ENCODE measurements at places on chromosomes 13 and 19.

- DNase-seq = no peak
Observed at GRCh38 chr13:45519493-45519892, 54.8 kb downstream of the COG3 start.

- no peak for DNase-seq
Observed at GRCh38 chr13:100594731-100595130, 6.1 kb upstream of the GGACT start.

DNA sequence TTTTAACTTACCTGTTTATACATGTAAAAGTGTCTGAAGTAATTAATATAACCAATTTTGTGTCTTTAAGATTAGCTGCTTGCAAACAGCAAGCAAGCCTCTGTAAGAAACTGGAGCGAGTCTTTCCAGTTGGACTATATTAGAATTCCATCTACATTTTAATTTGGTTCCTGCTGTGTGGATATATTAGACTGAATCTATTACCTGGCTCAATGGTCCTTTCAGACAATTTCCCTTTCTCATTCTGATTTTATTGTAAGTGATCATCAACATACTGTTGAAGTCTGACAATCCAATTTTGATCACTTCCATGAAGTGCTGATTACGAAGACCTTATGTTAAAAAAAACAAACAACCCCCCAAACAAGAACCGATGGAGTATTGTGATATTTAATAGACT, 72.3 kb downstream of the GPC5 start:
- no peak for DNase-seq

DNA sequence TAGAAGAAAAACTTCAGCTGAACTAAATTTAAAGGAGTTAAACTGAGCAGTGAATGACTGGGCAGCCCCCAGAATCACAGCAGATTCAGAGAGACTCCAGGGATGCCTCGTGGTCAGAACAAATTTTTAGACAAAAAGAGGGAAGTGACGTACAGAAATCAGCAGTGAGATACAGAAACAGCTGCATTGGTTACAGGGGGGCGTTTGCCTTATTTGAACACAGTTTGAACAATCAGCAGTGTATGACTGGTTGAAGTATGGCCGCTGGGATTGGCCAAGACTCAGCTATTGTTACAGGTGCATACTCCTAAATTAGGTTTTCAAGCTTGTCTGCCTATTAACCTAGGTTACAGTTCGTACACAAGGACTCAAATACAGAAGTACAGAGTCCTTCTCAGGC, 2.2 kb upstream of the SPRYD7 start:
- no peak for DNase-seq

DNA sequence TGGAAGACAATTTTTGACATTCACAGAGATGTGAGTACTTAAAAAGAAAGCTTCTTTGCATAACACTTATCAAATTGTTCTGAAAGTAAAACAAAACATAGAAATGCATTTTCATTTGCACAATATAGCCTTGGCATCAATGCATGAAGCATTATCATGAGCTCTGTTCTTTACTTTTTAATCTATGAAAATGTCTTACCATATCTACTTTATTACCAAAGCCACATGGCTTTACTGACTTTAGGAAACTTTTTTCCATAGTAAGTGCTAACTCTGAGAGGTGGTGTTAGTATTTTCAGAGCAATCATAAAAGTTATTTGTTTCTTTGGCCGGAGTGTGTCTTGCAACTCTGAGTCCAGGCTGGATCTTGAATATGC, 10.5 kb downstream of the TNFRSF19 start:
- DNase-seq = no peak

- DNase-seq = no peak
Observed at GRCh38 chr19:10508707-10509106, 5.6 kb upstream of the KEAP1 start.

DNA sequence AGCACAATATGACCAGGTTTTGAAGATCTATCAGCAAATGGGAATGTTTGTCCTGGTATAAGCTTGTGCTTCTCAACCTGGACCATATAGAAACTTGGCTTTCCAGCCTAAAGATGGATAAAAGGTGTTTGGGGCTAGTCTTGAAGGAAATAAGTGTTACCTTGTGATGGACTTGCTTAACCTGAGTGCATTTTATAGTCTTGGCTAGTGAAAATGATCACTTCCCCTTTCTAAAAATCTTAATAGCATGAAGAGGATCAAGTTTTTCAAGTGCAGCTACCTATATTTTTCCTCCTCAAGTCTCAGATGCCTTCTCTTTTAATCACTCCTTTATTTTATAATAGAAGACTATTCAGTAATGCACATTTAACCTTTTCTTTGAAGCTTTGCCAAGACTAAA, 919.8 kb upstream of the SLITRK1 start:
- DNase-seq = no peak

GRCh38 chr13:97124915-97125809, 97.0 kb upstream of the MBNL2 start:
- no peak for DNase-seq

DNA sequence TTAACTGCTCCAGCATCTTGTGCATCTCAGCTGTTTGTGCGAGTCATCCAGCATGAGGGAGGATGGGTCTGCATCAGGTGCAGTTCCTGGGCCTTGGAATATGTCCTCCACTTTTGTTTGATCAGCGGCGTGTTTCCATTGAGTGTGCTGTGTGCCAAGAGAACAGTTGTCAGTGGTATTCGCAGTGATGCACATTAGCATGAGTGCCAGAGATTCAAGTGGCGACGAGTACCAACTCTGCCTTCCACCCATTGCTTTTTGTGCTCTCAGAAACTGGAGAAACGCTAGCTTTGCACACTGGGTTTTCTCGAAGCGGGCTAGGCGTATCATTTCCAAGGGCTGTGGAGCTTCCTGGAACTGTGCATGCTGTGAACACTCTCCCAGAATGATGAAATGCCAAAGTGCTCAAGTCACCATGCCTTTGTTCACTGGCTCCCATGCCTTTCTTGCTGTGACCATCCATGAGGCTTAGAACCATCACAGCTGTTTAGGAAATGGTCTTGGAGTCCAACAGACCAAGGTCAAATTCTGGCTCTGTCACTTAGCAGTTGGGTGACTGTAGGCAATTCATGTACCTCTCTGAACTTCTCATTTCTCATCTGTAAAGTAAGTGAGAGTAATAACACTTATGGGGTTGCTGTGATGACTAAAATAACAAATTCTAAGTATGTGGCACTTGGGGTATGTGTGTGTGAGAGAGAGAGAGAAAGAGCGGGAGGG, 18.4 kb downstream of the LRCH1 start:
- no peak for DNase-seq

DNA sequence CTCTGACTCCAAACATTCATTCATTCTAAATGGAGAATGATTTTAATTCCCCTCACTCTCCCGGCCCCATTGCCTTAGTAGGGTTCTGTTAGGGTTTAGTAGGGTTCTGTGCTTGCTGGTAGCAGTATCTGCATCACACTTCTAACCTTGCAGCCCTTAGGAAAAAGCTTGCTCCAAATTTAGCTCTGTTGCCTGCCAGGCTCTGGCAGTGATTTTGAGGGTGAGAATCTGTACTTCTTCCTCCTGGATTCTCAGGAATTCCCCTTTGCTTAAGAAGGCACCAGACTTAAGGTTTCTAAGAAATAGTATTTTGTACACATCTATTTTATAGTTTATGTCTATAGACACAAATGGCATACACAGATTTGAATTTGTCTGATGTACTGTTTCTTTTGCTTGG, 14.7 kb downstream of the B3GLCT start:
- DNase-seq = no peak

DNA sequence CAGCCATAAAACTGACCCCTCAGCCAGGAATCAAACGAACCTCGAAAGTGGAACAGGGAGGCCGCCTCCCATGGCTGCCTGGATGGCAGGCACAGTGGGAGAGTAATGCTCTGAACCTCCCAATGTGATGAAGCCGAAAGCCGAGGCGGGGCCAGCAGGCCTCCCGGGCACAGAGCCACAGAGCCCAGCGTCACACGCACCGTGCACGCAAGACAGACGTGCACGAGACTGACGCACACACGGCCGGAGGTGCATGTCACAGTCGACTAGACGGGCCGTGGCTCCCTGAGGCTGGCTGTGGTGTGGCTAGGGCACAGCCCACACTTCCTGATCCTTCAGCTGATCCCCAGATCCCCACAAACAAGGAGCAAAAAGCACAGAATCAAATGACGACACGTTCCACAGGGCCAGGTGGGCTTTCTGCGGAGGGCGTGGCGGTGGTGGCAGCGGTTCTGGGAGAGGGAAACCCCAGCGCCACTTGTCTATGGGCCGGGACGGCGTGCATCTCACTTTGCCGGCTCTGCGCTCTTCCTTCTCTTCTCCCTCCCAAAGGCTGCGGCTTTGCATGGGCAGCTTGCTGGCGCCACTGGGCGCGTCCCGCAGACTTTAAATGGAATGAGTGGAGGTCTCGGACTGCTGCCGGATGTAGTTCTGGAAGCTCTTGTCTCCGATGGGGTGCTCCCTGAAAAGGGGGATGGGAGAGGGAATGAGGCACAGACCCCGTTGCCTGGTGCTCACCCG, 5.0 kb upstream of the C13orf46 start:
- DNase-seq = no peak

DNA sequence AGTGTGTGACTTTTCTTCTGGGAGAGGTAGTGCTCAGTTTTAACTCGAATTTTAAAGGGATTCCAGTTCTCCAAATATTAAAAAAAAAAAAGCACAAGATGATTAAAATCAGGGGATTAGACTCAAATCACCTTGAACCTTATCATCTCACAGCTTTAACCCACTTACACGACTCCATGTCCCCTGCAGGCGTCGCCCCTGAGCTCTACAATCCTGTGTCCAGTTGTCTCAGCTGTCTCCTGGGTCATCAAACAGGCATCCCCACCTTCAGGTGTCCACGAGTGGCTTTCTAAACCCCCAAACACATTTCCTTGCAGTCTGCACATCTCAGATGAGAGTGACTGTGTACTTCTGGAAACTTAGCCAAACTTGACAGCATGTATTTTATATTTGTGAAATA, 14.1 kb downstream of the ZNF808 start:
- no peak for DNase-seq
